Central memory CD4-positive, alpha-beta T cell (primary cell): ENCODE measurements at places on chromosomes 11 and 22.
A peak's percentile ranks its signal among the peaks of the same experiment; 100 is the strongest.

GRCh38 chr11:102384419-102385079, 37.5 kb downstream of the BIRC2 start:
- no peak for DNase-seq

GRCh38 chr11:117187799-117188481, 9.4 kb downstream of the SIDT2 start:
- no peak for DNase-seq

GRCh38 chr11:73184953-73185671, 33.0 kb upstream of the P2RY2 start:
- peak; percentile 9 for DNase-seq

- no peak for DNase-seq
Measured at GRCh38 chr22:19187716-19188563, 9.4 kb upstream of the SLC25A1 start.

DNA sequence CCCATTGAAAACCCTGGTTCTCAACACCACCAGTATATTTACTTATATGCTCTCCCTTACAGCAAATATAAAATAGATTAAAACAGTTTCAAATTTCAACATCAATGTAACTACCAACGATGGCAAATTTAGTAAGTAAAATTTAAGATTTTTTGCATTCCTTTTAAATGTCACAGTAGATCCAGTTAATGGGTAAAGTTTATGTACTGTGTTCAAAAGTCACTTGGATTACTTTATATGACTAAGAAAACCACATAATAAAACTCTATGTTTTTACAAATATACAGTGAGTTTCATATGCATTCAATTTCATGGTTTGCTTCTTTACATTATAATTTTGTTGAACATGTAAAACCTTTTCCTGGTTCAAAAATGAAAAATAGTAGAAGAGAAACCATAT, 364.6 kb downstream of the AASDHPPT start:
- no peak for DNase-seq

GRCh38 chr22:46361826-46362202, 26.3 kb downstream of the TRMU start:
- no peak for DNase-seq

DNA sequence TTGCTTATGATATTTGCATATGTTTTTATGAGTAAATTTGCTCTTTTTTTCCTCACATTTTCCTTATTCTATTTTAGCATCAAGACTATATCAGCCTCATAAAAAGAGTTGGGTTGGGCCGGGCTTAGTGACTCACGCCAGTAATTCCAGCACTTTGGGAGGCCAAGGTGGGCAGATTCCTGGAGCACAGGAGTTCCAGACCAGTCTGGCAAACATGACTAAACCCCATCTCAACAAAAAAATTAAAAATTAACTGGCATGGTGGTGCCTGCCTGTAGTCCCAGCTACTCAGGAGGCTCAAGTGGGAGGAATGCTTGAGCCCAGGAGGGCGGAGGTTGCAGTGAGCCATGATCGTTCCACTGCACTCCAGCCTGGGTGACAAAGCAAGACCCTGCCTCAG, 148.8 kb upstream of the ANO5 start:
- no peak for DNase-seq

- no peak for DNase-seq
Measured at GRCh38 chr11:58609723-58610122, 12.7 kb upstream of the CNTF start.

GRCh38 chr11:87020764-87021365, 16.9 kb upstream of the TMEM135 start:
- DNase-seq, result no peak

GRCh38 chr22:37804352-37804880, 3.3 kb upstream of the GCAT start:
- no peak for DNase-seq

DNA sequence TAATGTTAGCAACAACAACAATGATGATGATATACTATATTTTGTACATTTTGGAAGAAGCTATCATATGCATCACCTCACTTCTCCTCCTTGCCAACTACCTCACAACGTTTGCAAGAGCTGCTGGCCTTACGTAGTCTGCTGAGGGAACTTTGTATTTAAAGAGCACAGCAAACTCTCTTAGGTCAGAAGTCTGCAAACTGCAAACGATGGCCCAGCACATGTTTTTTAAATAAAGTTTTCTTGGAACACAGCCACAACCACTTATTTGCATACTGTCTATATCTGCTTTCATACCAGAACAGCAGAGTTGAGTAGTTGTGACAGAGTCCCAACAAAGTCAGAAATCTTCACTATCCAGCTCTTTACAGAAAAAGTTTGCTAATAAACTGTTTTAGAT, 261.7 kb downstream of the TENM4 start:
- DNase-seq, result no peak

DNA sequence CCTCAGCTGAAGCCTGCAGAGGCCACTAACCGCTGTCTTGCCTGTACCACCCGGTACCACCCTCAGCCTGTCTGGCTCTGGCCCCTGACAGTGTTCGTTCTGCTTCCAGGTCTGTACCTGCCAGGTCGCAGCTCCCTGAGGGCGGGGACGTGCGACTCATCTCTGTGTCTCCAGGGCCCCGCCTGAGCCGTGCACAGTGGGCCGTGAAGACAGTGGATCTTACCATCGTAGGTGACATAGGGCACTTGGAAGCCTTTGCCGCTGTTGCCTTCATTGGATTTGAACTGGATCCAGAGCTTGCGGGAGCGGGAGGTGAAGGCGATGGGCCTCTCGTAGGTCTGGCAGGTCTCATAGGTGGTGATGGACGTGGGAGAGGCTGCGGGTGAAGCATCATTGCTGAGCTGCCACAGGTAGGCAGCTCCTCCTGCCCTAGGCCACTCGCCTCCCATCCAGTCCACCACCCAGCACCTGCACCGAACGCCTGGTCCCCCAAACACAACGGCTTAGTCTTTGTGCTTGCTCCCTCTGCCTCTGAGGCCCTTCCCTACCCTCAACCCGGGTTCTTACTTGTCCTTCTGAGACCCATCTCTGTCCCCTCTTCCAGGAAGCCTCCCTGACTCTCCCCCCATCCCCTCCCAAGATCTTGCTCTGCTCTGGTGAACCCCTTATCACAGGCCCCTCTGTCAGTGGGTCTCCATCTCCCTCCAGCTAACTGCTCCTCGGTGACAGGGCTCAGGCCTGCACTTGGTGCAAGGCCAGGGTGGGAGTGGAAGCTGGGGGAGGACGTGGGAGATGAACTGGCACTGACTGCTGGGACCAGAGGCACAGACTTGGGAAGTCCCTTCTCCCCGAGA, 21.1 kb upstream of the TTLL12 start:
- no peak for DNase-seq

- peak; percentile 22 for DNase-seq
Measured at GRCh38 chr11:117930668-117931330, 1.6 kb upstream of the TMPRSS13 start.

- DNase-seq, result no peak
Measured at GRCh38 chr11:130076778-130077481, 7.2 kb downstream of the APLP2 start.

DNA sequence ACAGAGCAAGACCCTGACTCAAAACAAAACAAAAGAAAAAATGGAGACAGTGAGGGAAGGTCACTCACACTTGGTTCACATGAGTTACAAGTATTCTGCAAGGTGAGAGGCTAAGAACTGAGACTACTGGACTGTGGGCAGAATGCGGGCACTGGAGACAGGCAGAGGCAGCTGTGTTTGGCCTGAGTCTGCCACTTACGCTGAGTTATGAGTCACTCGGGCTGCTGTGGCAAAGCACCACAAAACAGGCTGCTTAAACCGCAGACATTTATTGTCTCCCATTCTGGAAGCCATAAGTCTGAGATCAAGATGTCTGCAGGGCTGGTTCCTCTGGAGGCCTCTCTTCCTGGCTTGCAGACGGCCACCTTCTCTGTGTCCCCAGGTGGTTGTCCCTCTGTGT, 122.8 kb downstream of the SHANK2 start:
- no peak for DNase-seq

- DNase-seq, result no peak
Measured at GRCh38 chr11:45247433-45247832, 38.7 kb downstream of the SYT13 start.

DNA sequence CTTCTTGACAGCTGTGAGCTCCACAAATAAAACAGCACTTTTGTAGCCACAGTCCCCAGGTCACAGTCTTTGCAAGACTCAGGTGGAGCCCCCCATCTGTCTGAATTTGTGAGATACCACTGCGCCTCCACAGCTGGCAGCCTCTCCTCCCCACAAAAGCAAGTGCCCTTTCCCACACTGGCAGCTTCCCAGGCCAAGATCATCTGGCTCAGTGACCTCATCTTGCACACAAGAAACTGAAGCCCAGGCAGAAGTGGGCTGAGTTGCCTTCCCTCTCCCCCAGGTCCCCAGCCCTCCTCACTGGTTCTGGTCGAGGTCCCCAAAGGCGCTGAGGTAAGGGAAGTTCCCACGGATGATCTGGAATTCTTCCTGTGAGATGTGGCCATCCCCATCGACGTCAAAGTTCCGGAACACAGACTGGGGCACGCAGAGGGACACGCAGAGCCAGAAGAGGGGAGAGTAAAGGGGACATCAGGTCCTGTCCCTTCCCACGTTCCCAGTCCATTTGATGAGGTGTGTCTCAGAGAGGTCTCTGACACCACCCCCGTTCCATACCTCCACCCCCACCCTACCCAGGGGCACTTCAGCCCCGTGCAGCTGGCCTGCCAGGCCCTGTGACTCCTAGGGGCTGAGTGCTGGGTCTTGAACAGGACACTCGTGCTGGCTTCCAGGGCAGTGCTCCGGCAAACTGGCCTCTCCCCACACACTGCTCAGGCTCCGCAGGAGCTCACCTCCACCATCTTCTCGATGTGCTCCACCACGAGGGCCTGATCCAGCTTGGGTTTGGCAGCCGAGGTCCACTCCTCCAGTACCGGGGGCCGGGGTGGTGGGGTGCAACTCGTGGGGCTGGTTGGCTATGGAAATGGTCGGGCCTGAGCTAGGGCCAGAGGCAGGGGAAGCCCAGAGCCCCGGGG, 8.9 kb downstream of the RASGRP2 start:
- DNase-seq, result no peak

- no peak for DNase-seq
Measured at GRCh38 chr22:39470451-39471291, 13.9 kb downstream of the MGAT3 start.
